Neural crest cell (in vitro differentiated cells): ENCODE measurements at places on chromosomes 12 and 14. TPM values are rescaled to one million over a fixed set of nuclear protein-coding genes. Genes with fewer than 3 reads are reported as not detected.

- DNase-seq = no peak
Measured at GRCh38 chr12:107967170-107967569, 161.9 kb upstream of the WSCD2 start.

GRCh38 chr14:35337269-35338255, 45.4 kb downstream of the PSMA6 start:
- DNase-seq = no peak

The PTHLH gene
- 0.27 and 0.56 TPM in 2 replicates for total RNA-seq

The ITGB7 gene
- total RNA-seq = not detected in 2 replicates

The MSI1 gene
- total RNA-seq = 224 and 229 TPM in 2 replicates

The PRKCH gene
- 0.30 and 0.61 TPM in 2 replicates for total RNA-seq

The RERGL gene
- total RNA-seq = not detected in 2 replicates
